ENCODE measurements at places on chromosomes 11 and 22. TPM values are rescaled to one million over a fixed set of nuclear protein-coding genes. Genes with fewer than 3 reads are reported as not detected.

TMEM9B gene
- polyA plus RNA-seq, result 48.0 TPM

MAFF gene
- 0.32 TPM for polyA plus RNA-seq

MS4A1 gene
- 364 TPM for polyA plus RNA-seq

ALX4 gene
- not detected for polyA plus RNA-seq

DRD4 gene
- not detected for polyA plus RNA-seq
